ENCODE measurements at places on chromosomes 7 and 10.
A peak's percentile ranks its signal among the peaks of the same experiment; 100 is the strongest.

- DNase-seq: no peak
Measured at GRCh38 chr10:83698899-83699298, 440.4 kb upstream of the GHITM start.

- peak; percentile 59 for DNase-seq
Measured at GRCh38 chr10:75099952-75100763, 11.3 kb upstream of the SAMD8 start.

DNA sequence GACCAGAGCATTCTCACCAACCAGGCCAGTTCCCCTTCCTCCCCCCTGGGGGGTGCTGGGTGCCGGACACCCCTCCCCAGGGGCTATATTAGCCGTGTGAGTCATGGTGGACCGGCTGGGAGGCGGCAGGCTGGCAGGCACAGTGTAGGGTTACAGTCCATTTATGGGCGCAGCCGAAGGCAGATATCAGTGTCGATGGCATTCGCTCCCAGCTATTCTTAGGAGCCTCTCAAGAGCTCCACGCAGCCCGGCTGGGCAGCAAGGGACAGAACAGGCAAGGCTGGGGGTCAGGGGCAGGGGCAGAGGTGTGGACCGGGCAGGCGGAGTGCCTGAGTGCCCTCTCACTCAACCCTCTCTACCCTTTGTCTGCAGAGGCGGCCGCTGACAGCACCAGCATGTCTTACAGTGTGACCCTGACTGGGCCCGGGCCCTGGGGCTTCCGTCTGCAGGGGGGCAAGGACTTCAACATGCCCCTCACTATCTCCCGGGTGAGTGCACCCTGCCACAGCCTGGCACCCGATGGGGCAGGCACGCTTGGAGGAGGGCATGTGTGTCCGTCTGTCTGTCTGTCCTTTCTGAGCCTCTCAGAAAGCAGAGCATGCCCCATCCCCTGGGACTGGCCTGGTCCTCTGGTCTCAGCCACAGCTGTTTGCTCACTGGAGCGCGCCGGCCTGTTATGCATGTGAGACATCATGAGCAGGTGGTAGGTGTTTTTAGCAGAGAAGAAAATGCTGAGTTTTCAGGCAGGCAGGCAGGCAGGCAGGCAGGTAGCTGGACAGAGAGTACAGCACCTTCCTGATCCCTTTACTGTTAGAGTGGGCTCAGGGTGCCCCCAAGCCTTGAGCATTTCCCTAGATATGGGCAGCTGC, at the start of gene LDB3:
LDB3 (plus strand) TSS at position 215 of the 869 bp plus-strand sequence; CDS start at position 396, 181 bp downstream.
- DNase-seq: no peak

DNA sequence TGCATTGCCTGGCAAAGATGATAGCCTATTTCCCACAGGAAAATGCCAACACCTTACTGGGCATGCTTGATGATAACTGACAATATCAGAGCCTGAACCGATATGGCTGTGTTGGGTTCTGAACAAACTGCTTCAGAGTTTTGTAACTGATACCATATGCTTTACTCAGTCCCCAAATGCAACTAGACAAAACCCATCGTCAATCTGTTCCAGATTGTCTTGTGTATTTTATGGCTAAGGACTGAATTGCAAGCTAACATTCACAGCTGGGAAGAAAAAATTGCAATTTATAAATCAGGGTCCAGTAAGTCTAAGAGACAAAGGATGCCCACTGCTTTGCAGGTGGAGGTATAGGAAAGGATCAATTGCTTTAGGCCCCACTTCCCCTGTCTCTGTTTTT, 116.8 kb upstream of the WNT16 start:
- DNase-seq: no peak

DNA sequence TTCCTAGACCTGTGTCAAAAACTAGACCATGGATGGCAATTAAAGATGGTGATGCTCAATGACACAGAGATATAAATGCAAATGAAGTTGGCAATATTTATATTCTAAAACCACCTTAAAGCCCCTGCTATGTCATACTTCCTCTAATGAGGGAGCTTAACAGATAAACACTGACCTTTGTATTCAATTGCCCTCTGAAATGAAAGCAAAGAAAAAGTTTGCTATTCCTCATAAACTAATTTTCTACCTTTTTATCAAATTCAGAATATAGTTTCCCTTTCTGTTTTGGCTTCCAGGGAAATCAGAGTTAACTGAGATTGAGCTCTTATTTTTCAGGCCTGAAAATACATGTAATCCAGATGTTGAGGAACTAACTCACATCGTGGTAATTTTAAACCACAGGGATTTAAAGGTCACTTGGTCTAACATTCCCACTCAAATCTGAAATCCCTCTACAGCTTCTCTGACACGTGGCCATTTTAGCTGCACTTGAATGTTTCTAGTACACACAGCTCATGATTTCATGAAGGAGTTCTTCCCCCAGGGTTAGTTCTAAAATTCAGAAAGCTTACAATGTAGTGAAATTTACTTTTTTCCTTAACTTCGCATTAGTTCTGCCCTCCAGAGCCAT, 37.9 kb upstream of the ABCB5 start:
- DNase-seq: no peak

GRCh38 chr7:23852988-23853387, 143.0 kb downstream of the STK31 start:
- no peak for DNase-seq

DNA sequence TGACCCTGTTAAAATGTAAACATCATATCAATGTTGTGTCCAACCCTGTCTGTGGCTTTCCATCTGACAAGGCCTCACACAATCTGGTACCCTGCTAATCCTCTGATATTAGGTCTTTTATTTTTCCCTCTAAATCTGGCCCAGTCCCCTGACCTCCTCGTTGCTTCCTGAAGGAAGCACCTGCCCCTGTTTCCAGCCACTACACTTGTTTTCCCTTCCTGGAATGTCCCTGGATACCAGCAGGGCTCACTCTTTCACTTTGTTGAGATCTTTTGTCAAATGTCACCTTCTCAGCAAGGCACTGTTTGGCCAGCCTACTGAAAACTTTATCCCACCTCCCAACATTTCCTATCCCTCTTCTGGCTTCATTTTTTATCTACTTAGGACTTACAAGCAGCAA, 2.1 kb downstream of the SAMD9L start:
- DNase-seq: peak; percentile 1

GRCh38 chr7:101896941-101897340, 79.5 kb downstream of the CUX1 start:
- DNase-seq: no peak

- no peak for DNase-seq
Measured at GRCh38 chr7:28107960-28108359, 72.6 kb downstream of the JAZF1 start.

- DNase-seq: no peak
Measured at GRCh38 chr7:55005241-55005851, 13.5 kb upstream of the EGFR start.

GRCh38 chr10:88071879-88072278, 208.5 kb downstream of the PTEN start:
- DNase-seq: no peak

DNA sequence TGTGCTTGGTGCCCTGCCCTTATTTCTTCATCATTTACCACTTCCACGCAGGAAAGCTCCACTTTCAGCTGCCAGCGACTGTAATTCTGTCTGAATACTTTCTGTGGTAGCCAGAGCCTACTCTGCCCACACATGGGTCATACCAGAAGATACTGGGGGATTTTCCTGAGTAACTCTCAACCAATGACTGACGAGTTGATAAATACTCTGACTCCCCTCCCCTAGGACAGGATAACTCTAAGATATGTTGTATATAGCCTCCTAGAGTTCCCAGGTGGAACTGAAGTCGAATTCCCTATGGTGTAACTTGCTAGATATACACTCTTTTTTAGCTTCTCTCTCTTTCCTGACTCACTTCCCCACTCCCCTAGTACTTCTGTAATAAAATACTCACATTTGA, 29.8 kb downstream of the SEM1 start:
- DNase-seq: no peak

DNA sequence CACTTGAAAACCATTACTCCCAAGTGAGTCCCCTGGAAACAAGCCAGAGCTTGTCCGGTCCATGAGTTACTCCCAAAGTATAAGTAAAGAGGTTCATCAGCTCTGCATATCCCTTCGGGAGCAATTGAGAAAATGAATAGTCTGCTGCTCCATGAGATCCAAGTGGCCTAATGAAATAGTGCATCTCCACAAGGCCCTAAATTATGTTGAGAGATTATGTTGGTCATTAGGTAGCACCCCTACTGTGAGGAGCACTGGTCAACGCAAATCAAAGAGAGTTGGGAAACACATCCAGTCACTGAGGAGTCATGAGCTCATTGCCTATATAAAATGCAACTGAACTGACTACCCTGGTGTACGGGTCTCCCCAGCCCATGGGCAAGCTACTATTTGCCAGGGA, 205.5 kb upstream of the AOAH start:
- DNase-seq: no peak

DNA sequence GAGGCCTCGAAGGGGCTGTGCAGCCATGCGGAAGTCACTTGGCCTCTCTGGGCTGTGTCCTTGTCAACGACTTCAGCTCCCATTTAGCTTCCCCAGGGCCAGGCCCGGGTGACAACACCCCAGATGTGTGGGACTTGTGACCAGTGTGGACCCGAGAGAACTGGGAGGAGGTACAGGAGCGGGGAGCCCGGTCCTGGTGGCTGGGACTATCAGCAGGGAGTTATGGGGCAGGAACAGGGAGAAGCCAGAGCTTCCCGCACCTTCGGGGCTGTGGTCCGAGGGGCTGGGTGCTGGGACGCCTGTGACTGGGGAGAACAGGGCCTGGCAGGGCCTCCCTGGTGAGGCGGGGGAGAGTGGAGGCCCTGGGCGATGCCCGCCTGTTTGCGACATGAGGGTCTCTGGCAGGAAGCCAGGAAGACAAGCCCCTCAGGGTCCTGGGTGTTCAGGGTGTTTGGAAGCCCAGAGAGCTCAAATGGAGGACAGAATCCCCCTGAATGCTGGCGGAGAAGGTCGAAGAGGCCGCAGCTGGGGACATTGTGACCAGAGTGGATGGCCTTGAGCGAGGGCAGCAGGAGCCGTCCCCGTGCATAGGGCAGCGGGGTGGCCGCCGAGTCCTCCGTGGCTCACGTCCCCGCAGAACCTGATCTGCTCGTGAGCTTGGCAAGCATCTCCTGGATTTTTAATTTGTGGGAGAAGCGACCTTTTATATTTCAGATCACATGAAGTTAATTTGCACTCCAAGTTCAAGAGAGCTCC, 30.0 kb upstream of the PSMG3 start:
- no peak for DNase-seq

DNA sequence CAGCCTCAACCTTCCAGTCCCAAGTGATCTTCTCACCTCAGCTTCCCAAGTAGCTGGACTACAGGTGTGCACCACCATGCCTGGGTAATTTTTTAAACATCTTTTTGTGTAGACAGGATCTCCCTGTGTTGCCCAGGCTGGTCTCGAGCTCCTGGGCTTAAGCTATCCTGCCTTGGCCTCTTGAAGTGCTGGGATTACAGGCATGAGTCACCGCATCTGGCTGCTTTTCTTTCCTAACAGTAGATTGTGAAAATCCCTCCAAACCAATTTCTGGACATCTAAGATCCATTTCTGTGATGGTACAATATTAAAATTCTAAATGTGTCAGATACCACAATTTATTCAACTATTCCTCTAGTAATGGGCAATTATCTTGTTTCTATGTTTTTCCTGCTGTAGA, 38.7 kb downstream of the RAB18 start:
- DNase-seq: no peak

DNA sequence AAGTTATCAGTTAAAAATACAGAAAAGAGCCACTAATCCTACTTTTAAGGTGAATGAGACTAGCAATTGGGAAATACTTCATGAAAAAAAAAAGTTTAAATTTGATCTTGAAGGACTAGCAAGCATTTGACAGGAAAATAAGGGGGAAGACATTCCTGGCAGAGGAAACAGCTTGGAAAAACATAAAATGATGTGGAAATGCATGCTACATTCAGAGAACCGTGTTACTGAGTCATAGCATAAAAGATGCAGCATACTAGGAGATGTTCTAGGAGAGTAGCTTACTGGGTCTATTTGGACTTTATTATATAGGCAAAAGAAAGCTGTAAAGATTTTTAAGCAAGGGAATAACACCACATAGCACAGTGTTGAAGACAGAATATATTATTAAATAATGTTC, 108.6 kb upstream of the COL1A2 start:
- DNase-seq: no peak

- no peak for DNase-seq
Measured at GRCh38 chr7:739455-739982, 12.4 kb upstream of the PRKAR1B start.

DNA sequence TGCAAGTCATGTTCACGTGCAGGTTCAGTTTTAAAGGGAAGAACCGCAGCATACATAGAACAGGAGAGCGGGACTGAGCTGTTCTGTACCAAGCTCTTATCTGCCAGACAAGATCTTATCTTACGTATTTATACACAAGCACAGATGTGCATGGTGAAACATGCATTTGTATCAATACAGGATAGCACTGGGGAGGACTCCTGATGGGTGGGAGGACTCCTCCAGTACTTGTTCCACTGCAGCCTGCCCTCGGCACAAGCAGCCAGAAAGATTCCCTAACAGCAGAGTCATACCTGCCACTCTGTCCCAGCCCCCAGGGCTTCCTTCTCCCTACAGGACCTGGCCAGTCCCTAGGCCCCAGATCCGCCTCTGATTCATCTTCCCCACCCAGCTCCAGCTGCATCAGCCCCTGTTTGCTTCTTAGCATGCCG, 13.2 kb upstream of the PRKCQ start:
- DNase-seq: no peak

GRCh38 chr7:143299346-143299745, 11.2 kb downstream of the CASP2 start:
- DNase-seq: no peak

GRCh38 chr10:33279811-33280602, 54.5 kb downstream of the NRP1 start:
- DNase-seq: no peak

GRCh38 chr7:25287291-25287690, 59.0 kb upstream of the NPVF start:
- DNase-seq: no peak

GRCh38 chr10:106242301-106242700, 922.2 kb downstream of the SORCS1 start:
- no peak for DNase-seq

GRCh38 chr7:99120501-99120900, 23.4 kb downstream of the SMURF1 start:
- DNase-seq: no peak

All from right lung (tissue), 10 donors.